ENCODE measurements at places on chromosomes 2 and 18. TPM values are rescaled to one million over a fixed set of nuclear protein-coding genes. Genes with fewer than 3 reads are reported as not detected.

DNA sequence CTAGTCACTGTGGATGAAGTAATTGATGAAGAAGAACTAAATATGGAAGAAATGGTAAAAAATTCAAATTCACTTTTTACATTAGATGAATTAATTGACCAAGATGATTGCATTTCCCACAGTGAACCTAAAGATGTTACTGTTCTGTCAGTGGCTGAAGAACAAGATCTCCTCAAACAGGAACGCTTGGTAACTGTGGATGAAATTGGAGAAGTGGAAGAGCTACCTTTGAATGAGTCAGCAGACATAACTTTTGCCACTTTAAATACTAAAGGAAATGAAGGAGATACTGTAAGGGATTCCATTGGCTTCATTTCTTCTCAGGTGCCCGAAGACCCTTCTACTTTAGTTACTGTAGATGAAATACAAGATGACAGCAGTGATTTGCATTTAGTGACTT lies 26.6 kb upstream of the DYSF start:
- no peak for DNase-seq
- no peak overlapping the region for H3K27ac ChIP-seq
- no peaks in the 10 kb centered on the region for H3K27me3 ChIP-seq
- no peak overlapping the region for H3K4me3 ChIP-seq

- H3K4me1 ChIP-seq = no peaks in the 10 kb centered on the region
- no peak overlapping the region for H3K4me3 ChIP-seq
- H3K36me3 ChIP-seq = no peaks in the 10 kb centered on the region
- no peak for DNase-seq
Measured at GRCh38 chr2:226380679-226381078, 418.9 kb downstream of the IRS1 start.

DNA sequence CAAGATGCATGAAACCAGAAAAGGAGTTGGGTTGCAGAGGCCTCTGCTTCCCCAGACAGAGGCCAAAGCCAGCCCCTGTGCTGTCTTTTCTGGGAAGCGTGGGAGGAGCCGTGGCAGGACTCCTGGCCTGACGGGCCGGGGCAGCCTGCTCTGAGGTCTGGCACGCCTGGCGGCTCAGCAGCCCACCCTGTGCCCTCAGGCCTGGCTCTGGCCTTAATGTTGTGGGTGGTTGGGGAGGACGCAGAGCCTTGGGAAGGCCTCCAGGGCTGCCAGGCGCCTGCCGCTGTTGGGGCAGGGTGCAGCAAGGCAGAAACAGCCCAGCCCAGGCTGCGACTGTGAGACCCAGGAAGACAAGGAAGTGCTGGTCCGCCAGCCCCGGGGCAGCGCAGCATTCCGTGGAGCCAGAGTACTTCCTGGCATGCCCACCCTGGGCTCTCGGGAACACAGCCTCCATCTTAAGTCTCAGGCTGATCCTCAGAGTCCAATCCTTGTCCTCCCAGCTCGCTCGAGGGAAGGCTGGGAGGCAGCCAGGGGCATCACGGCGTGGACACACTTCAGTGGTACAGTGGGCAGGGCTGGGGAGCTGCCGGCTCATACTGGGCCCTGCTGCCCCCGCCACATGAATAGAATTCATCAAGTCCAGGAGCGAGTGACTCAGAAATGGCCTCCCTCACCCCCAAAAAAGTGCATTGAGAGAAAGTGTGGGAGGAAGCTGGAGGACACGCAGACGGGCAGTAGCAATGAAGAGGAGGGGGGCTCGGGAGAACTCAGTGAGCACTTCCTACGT lies 72.6 kb downstream of the EMX1 start:
- H3K27ac ChIP-seq = no peak overlapping the region
- H3K4me3 ChIP-seq = no peak overlapping the region
- no peaks in the 10 kb centered on the region for H3K36me3 ChIP-seq
- H3K27me3 ChIP-seq = no peaks in the 10 kb centered on the region
- H3K4me1 ChIP-seq = no peaks in the 10 kb centered on the region

GRCh38 chr2:42974169-42974720 lies 181.9 kb upstream of the HAAO start:
- no peak for DNase-seq
- no peak overlapping the region for H3K27ac ChIP-seq

DNA sequence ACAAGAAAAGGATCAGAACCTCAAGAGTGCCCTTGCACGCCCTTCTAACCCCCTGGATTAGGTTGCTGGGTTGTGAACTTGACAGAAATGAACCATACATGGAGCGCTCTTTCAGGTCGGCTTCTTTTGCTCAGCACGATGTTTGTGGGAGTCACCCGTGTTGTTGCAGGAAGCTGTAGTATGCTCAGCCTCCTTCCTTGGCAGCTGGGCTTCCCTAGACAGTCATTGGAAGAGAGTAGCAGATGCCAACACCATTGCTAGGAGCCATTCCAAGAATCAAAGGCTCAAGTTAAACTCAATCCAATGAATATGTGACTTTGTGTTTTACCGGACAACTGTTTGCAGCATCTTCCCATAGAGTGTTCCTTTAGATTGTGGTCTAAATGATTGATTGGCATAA lies 47.0 kb downstream of the RAB12 start:
- no peak for DNase-seq
- peaks cover 17% of the 10 kb centered on the region for H3K27me3 ChIP-seq
- H3K27ac ChIP-seq = no peak overlapping the region
- H3K36me3 ChIP-seq = no peaks in the 10 kb centered on the region
- no peak overlapping the region for H3K4me3 ChIP-seq

- H3K36me3 ChIP-seq = peaks cover 3% of the 10 kb centered on the region
- no peak for DNase-seq
- H3K27ac ChIP-seq = no peak overlapping the region
- H3K4me1 ChIP-seq = peaks cover 7% of the 10 kb centered on the region
- H3K4me3 ChIP-seq = no peak overlapping the region
- H3K27me3 ChIP-seq = peaks cover 77% of the 10 kb centered on the region
Measured at GRCh38 chr2:176104316-176105077, 2.6 kb upstream of the HOXD11 start.

GRCh38 chr2:26717362-26717761 lies 24.8 kb downstream of the KCNK3 start:
- no peak overlapping the region for H3K27ac ChIP-seq
- H3K36me3 ChIP-seq = no peaks in the 10 kb centered on the region
- H3K4me1 ChIP-seq = no peaks in the 10 kb centered on the region
- DNase-seq = no peak

DNA sequence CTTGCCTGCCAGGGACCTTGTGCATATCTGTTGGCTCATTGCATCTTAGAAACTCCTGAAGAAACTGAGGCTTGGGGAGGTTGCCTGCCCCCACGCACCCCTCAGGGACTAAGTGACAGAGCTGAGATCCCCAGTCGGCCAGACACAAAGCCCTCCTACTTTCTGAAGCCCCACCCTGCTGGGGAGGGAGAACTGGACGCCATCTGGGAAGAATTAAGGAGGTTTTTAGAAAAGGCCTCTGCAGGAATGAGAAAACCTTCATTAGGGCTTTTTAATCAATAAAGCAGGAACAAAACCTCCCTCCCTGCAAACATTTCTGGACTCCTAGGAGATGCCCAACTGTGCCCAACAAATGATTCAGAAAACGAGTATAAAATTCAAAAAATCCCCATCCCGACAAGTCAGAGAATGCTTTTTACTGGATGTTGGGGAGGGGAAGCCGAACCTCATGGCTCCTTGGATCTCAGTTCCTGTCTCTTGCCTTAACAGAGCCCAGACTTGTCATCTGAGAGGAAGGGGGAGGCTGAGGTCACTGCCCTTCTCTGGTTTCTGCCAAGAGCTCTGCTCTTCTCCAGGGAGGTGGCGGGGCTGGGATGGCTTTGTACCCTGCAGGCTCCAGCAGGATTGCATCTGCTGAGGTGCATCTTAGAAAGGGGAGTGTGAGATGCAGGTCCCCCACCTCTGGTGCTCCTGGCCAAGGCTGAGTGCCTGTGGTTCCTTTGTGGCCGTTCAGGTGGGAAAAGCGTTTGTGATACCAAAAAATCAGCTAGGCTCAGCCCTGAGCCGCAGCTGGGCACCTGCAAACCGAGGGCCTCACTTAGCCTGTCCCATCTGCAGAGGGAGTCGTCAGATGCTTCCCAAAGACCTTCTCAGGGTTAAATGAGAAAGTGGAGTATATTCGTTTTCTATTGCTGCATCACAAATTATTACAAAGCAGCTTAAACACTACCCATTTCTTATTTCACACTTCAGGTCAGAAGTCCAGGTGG lies 142.4 kb downstream of the ZFP36L2 start:
- H3K4me3 ChIP-seq = no peak overlapping the region
- no peak overlapping the region for H3K27ac ChIP-seq
- no peaks in the 10 kb centered on the region for H3K36me3 ChIP-seq
- no peak for DNase-seq
- peaks cover 2% of the 10 kb centered on the region for H3K27me3 ChIP-seq

DNA sequence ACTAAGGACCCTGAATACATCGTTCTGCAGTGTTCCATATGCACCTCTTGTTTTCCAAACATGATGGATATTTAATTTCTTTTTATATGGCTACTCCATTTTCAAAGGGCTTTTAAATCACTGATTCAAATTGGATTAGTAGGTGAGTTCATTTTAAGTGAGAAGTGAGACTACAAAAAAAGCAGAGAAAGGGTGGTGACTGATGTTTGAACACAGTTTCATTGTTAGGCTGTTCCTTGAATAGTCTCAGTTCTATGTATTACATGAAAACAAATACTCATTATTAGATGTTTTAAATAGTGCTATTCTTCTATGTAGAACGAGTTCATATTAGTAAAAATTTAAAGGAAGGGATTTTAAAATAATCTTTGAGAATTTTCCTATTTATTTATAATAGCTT lies 72.7 kb upstream of the STON1 start:
- no peak overlapping the region for H3K27ac ChIP-seq
- H3K4me3 ChIP-seq = no peak overlapping the region
- peaks cover 30% of the 10 kb centered on the region for H3K36me3 ChIP-seq
- H3K27me3 ChIP-seq = no peaks in the 10 kb centered on the region

GRCh38 chr2:149715005-149715592 lies 127.5 kb upstream of the MMADHC start:
- no peak overlapping the region for H3K27ac ChIP-seq
- H3K4me1 ChIP-seq = no peaks in the 10 kb centered on the region
- H3K36me3 ChIP-seq = no peaks in the 10 kb centered on the region

DNA sequence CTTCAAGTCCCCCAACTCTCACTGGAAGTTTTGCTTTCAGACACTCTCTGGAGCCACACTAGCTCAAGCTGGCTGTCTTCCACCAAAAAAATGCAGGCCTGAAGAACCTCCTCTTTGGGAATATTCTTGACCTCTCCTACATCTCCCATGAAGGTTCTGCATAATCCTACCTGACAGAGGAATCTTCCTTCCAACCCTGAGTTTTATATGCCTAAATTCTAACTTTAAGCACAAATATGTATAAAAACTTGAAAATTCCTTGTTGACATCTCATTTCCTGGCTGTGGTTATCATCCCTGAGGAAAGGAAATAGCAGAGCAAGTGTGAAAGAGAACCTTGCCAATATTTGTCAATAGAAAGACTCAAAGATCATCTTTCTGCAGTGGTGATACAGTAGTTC lies 249.0 kb downstream of the LPIN1 start:
- no peak overlapping the region for H3K27ac ChIP-seq
- no peak overlapping the region for H3K4me3 ChIP-seq
- H3K27me3 ChIP-seq = peaks cover 29% of the 10 kb centered on the region
- DNase-seq = no peak

DNA sequence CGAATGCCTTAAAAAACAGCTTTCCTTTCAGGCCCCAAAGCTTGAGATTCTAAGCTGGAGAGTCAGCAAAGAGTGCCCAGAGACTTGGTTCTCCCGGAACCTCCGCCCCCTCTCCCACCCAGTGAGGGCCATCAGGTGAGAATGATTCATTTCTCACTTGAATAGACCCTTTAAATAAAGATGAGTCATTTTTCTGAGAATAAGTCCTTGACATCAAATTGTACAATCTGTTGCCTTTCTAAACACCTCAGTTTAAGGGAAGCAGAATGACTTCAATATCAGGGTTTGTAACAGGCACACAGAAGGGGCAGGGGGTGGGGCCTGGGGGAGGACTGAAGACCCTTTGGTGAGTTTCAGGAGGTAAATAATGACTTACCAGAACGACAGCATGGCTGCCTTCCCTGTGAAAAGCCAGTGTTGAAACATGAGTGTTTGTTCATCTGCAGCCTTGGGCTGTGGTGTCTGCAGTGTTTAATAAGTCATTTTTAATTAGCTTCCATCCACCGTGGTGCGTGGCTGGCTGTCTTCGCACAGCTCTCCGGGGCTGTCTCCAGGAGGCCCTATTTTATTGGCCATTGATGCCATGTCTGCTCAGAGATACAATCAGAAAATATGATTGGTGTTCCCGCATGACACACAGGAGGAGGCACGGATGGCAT lies 134.9 kb upstream of the ZNF236 start:
- peaks cover 14% of the 10 kb centered on the region for H3K4me1 ChIP-seq
- no peaks in the 10 kb centered on the region for H3K36me3 ChIP-seq
- peak overlapping the region; percentile 69 for H3K27ac ChIP-seq
- H3K4me3 ChIP-seq = no peak overlapping the region
- peaks cover 20% of the 10 kb centered on the region for H3K27me3 ChIP-seq

- peak; percentile 19 for DNase-seq
Measured at GRCh38 chr2:216084547-216084946, 2.8 kb downstream of the TMEM169 start.

DNA sequence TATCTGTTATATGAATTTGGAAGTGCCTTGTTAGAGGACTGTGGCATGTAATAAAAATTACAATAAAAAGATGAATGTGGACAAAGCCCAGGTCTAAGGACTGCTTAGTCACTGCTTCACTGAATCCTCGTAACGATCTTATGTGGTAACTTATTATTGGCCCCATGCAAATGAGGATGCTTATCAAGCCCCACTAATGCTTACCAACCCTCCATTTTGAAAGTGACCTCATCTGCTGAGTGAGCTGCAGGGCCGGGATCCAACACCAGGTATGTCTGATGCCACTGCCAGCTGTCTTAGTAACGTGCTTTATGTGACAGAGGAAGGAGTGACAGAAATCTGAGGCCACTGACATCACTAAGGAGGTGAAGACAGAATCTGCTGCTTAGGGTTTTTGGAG lies 65.3 kb upstream of the CCDC85A start:
- no peaks in the 10 kb centered on the region for H3K36me3 ChIP-seq
- H3K4me1 ChIP-seq = no peaks in the 10 kb centered on the region
- H3K27ac ChIP-seq = no peak overlapping the region
- DNase-seq = no peak

Gene WDR35
- total RNA-seq = 7.7 TPM

Gene LONRF2
- total RNA-seq = 0.32 TPM

Gene MROH2A
- total RNA-seq = not detected

Gene IHH
- total RNA-seq = not detected

Gene RAPGEF4
- total RNA-seq = 0.31 TPM

Gene CKAP2L
- total RNA-seq = 21.2 TPM

Gene PJVK
- total RNA-seq = 2.5 TPM

Gene EMX1
- not detected for total RNA-seq

Gene SIX3
- not detected for total RNA-seq

Gene LINC00305
- not detected for total RNA-seq

Gene SMAD2
- total RNA-seq = 383 TPM

Gene FANCL
- total RNA-seq = 21.4 TPM

Gene MAB21L4
- total RNA-seq = not detected

Gene MC5R
- not detected for total RNA-seq
